A549 treated with ZK216348 at 1 μM for 4 hours (cell line): ENCODE measurements at places on chromosomes 1 and 21. TPM values are rescaled to one million over a fixed set of nuclear protein-coding genes. Genes with fewer than 3 reads are reported as not detected.

The CLIC6 gene
- total RNA-seq, result 0.05 to 0.12 TPM (median 0.10 TPM) in 4 of 5 replicates, not detected in the other

The NVL gene
- 19.4 to 26.5 TPM (median 20.6 TPM) in 5 replicates for total RNA-seq

The ATP1A2 gene
- 0.12 to 0.14 TPM (median 0.13 TPM) in 3 of 5 replicates, not detected in the others for total RNA-seq

The FAM163A gene
- not detected in 5 replicates for total RNA-seq

The CLCA4 gene
- not detected in 5 replicates for total RNA-seq

The SPRR2E gene
- not detected in 5 replicates for total RNA-seq

The FAM151A gene
- 0.12 to 0.15 TPM in 2 of 5 replicates, not detected in the others for total RNA-seq

The CFAP74 gene
- total RNA-seq, result 0.02 to 0.07 TPM in 2 of 5 replicates, not detected in the others

The FAM131C gene
- 10.8 to 20.2 TPM (median 18.3 TPM) in 5 replicates for total RNA-seq

The ADPRS gene
- total RNA-seq, result 18.7 to 30.3 TPM (median 29.0 TPM) in 5 replicates

The SPRR1A gene
- total RNA-seq, result not detected in 5 replicates

The CHAF1B gene
- 10.5 to 13.3 TPM (median 11.6 TPM) in 5 replicates for total RNA-seq

The AMPD1 gene
- total RNA-seq, result 0.32 TPM in 1 of 5 replicates, not detected in the others

The FCRL2 gene
- not detected in 5 replicates for total RNA-seq

The RSPH1 gene
- total RNA-seq, result 0.34 to 1.3 TPM (median 0.67 TPM) in 5 replicates

The SASS6 gene
- 2.3 to 4.9 TPM (median 4.0 TPM) in 5 replicates for total RNA-seq

The NEK2 gene
- total RNA-seq, result 41.4 to 47.4 TPM (median 43.7 TPM) in 5 replicates

The SLAMF1 gene
- not detected in 5 replicates for total RNA-seq

The SPRR2G gene
- total RNA-seq, result not detected in 5 replicates

The SPAG17 gene
- total RNA-seq, result not detected in 5 replicates

The FBLIM1 gene
- total RNA-seq, result 21.1 to 38.6 TPM (median 30.3 TPM) in 5 replicates

The CFHR3 gene
- 0.14 to 0.47 TPM (median 0.32 TPM) in 5 replicates for total RNA-seq

The SERPINC1 gene
- 0.28 TPM in 1 of 5 replicates, not detected in the others for total RNA-seq

The SAMD11 gene
- total RNA-seq, result 11.9 to 38.0 TPM (median 31.7 TPM) in 5 replicates

The AADACL4 gene
- not detected in 5 replicates for total RNA-seq

The ADGRL4 gene
- not detected in 5 replicates for total RNA-seq

The RIPK4 gene
- total RNA-seq, result 12.3 to 19.8 TPM (median 17.7 TPM) in 5 replicates

The NPR1 gene
- total RNA-seq, result 0.46 to 1.5 TPM (median 1.2 TPM) in 5 replicates

The ATAD3C gene
- not detected in 5 replicates for total RNA-seq

The LDLRAD2 gene
- total RNA-seq, result 0.05 to 0.06 TPM in 2 of 5 replicates, not detected in the others

The CEP350 gene
- 9.2 to 13.4 TPM (median 11.1 TPM) in 5 replicates for total RNA-seq

The FUCA1 gene
- 7.8 to 10.6 TPM (median 10.1 TPM) in 5 replicates for total RNA-seq

The HPDL gene
- total RNA-seq, result 2.5 to 4.9 TPM (median 4.3 TPM) in 5 replicates

The TMPRSS2 gene
- total RNA-seq, result 0.07 TPM in 1 of 5 replicates, not detected in the others
